ENCODE measurements at places on chromosomes 12 and 14.

- no peak for DNase-seq
Measured at GRCh38 chr14:95039993-95040348, 117.4 kb downstream of the DICER1 start.

DNA sequence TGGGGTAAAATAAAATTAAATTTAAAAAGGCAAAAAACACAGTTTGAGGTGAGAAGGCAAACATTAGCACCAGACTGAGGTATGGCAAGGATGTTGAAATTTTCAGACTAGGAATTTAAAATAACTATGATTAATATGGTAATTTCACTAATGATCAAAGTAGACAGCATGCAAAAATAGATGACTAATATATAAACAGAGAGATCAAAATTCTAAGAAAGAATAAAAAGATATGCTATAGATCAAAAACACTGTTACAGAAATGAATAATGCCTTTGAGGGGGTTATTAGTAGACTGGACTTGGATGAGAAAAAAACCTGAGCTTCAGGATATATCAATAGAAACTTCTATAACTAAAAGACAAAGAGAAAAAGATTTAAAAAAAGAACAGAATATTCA lies 14.4 kb upstream of the GALNT8 start:
- no peak for DNase-seq

DNA sequence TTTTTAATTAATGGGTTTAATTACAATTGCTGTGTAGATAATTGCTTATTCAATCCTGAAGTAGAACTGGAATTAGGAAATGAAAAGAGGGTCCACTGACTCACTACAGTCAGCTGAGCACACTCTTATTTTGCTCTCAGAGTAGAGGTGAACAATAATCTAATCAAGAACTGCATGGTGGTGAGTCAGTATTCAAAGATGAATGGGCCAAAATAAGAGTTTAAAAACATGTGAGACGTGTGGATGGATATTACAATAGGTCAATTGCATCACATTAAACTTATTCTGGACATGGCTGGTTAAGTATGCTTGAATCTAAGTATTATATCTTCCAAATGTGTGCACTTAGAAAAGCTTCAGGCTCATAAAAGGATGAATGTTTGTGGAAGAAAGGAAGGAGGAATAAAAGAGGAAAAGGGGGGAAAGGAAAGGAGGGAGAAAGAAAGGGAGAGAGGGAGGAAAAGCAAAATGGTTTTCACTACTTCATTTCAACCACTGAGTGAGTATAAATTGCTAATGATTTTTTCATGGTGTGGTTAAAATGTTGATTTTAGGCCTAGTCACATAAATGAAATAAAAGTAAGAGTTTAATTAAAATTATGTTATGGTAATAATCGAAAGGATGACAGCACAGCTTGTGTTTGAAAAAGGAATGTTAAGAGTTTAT lies 27.0 kb upstream of the EEA1 start:
- DNase-seq = no peak

DNA sequence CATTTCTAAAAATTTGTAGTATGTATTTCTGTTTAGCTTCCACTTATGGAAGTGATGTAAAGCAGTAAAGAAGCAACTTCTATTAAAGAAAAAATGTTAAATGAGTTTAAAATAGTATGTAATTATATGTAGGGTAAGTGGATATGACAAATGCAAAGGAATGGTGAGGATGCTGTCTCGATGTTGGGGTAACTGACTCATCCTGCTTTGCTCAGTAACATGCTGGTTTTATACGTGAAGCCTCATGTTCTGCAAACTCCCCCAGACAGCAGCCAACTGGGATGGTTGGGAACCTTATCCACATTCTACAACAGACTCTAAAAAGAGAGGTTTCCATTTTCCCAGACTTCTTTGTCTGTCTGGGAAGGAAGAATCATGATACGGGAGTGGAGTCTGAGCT lies 1006.4 kb upstream of the TMEM132C start:
- DNase-seq = no peak

DNA sequence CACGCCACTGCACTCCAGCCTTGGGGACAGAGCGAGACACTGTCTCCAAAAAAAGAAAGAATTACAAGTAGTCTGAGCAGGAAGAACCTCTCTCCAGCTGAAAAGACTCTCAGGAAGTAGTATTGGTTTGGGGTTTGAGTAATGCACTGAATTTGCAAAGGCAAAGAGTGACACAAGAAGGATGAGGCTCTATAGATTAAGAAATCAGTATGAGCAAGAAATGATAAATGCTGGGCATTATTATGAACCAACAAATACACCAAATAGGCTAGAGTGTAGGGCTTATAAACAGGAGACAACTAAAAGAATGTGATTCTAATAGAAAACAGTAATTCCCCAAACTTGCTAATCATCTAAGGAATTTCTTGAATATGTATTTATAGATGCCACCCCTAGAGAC lies 2.6 kb upstream of the SLC35E3 start:
- no peak for DNase-seq

Measured in CD4-positive, alpha-beta T cell (primary cell).